Activated CD4-positive, alpha-beta T cell treated with anti-CD3 and anti-CD28 coated beads, Interleukin-2, amount 10 ng/mL, durations not matched to agents 24 days and 14 days (primary cell): ENCODE measurements at places on chromosomes 5 and 9.

DNA sequence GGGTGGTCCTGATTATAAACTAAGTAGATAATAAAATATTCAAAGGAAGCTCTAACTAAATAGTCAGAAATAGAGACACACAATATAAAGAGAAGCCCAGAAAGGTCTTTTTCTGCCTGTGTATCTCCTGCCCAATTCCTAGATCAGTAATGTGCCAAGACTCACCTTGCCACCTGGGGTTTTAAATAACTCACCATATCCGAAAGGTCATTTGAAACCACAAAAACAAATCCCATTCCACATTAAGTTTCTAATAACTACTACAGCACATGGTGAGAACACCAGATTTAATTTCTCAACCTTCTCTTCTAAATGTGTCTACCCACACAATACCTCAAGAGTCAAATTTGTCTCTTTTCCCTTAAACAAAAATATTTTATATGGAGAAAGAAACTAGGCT, 75.2 kb downstream of the ZNF608 start:
- DNase-seq, result no peak

DNA sequence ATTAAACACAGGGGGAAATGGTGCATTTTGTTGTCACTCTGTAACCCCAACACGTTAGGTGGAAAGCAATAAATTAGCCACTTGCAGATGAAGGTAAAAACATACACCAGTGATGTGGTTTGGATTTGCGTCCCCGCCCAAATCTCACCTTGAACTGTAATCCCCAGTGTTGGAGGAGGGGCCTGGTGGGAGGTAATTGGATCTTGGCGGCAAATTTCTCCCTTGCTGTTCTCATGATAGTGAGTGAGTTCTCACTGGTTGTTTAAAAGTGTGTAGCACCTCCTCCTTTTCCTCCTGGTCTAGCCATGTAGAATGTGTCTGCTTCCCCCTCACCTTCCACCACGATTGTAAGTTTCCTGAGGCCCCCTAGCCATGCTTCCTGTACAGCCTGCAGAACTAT, 17.2 kb downstream of the EPB41L4A start:
- DNase-seq, result no peak

GRCh38 chr5:64347309-64347708, 158.5 kb upstream of the RGS7BP start:
- DNase-seq, result no peak

DNA sequence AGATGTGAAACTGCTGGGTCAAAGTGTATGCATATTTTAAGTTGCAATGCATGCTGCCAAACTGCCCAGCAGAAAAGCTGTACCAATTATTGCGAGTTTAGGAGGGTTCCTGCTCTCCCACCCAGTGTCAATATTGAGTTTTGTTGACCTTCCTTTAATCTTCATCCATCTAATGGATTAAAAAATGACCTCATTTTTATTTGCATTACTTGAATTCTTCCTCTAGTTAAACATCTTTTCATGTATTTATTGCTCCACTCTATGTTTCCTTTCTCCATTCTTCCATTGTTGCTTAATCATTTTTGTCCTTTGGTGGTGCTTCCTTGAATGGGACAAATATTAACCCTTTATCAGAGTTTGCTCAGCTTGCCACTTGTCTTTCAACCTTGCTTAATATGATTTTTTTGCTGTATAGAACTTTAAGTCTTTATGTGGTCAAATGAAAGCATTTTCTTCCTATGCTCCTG, 32.4 kb downstream of the TLE1 start:
- DNase-seq, result no peak

DNA sequence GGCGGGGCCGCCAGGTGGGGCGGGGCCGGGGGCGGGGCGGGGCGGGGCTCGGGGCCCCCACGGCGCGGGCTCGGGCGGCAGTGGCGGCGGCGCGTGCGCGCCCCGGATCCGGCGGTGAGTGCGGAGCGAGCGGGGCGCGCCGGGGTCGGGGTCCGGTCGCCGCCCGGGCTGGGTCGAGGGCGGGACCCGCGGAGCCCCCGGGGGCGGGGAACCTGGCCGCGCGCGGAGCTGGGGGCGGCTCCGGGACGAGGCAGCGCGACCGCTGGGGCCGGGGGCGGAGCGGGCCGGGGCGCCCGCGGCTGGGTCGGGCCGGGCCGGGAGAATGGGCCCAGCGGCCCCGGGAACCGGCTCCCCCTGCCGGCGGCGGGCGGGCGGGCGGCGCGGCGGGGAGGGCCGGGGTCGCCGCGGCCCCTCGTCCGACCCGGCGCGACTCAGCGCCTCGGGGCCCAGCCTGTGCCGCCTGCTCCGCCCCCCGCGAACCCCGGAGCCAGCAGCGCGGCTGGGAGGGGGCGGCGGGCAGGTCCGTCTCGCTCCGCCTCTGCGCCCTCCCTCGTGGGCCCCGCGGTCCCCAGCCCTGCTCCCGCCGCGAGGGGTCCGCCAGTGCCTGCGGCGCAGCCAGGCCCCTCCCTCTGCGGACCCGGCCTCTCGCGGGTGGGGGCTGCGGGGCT, 3.1 kb downstream of the EGFL7 start:
- DNase-seq, result peak; percentile 82

- no peak for DNase-seq
These were observed 999 bp upstream of the HNRNPA0 start for GRCh38 chr5:137754961-137755762.

DNA sequence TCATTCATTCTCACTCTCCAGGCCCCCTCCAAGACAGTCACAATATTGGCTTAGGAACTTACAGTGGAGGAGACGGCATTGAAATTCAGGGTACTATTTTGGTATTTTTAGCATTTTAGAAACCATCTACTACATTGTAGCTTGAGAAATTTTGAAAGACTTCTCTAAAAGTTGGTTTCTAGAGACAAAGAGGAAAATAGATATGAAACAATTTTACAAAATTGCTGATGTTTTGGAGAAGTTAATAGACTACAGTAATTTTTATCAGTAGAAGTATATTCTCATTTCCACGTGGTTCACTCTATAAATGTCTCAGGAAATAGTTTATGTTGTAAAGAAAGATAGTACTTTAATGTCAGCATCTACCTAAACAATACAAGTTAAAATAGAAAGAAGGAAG, 63.2 kb upstream of the ZSWIM6 start:
- DNase-seq, result no peak

DNA sequence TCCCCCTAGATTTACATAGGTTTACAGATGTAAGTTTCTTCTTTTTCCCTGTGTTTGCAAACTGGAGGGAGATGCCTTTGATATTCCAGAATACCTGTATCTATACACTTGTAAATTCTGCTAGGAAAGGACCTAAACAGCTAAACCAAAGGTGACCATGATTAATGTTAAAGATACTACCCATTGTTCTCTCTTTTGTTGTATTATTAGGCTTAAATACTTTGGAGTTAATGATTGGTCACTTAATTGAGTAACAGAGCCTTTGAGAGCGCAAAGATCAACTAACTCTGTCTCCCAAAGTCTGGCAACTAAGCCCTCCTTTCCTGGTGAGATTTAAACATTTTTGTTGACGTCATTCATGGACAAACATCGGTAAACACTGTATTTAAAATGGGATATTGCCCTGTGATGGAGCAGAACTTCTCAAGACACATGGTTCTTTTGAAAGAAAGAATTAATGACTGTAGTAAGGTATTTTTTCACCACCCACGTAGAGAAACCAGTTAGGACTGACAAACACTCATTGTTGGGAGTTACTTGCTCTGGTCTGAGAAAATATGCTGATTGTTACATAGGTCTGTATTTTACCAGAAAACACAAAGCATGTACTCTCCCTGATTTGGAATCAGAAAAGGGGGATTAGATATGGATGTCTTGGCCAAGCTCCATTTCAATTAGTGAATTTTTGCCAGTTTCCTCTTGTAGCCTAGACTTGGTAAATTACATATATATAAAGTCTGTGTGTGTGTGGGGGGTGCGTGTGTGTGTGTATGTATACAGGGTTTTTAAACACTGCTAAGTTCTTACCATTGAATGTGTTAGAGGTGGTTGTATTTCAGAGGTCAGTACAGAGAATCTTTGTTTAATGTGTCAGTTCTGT, 4.6 kb downstream of the VCAN start:
- DNase-seq, result no peak

- DNase-seq, result no peak
These were observed 260.4 kb downstream of the FANCC start for GRCh38 chr9:95057101-95057500.

- DNase-seq, result no peak
These were observed 533.4 kb downstream of the PTPRD start for GRCh38 chr9:10079284-10079964.

DNA sequence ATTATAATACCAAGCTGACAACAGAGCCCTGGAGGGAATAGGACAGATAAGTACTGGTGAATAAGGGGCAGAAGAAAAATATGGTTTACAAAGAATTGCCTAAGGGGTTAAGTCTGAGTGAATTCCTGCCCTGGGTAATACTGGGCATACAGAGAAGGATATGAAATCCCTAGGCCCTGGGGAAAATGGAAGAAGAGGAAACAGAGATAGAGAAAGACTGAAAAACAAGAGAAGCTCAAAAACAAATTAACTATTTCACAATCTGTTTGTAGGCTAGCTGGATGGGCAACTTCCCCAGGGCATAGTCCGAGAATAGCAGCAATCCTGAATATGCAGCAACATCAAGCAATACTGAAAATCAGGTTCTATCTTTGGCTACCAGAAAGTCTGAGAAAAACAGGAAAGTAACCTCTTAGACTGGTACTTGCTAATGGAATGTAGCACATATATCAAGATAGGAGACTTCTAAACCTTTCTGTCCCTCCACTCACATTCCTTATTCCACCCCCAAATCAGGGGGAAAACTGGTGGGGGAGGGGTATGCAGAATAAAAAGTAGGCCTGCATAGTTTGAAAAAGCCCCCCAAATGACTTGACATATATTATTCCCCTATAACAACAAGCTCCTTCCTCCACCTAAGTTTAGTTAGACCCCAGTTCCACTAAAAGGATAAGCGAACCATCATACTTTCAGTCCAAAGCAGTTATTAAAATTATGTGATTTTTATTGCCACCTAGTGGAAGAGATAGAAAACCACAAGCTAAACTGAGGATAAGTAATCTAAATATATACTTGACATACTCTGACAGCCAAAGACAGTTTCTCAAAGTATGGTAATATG, 20.6 kb downstream of the SLC38A9 start:
- DNase-seq, result no peak

DNA sequence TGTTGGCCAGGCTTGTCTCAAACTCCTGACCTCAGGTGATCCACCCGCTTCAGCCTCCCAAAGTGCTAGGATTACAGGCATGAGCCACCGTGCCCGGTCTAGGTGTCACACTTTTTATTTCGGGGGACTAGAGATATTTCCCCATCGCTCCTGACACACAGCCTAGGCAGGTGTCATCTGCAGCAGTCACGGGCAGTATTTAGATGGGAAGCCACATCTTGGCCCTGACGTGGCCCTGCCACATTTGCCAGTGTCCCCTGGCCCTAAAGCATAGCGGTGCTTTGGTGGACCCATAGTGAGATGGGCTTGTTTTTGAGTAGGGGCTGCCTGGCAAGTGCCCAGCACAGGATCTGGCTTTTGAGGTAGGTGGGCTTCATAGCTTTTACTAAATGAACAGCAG, 45.0 kb upstream of the LRRTM2 start:
- no peak for DNase-seq

- no peak for DNase-seq
These were observed 128.8 kb downstream of the FBN2 start for GRCh38 chr5:128409166-128409800.
